ENCODE measurements at places on chromosomes 6 and 20.

- no peak for DNase-seq
Measured at GRCh38 chr6:170487707-170488329, 65.3 kb downstream of the PSMB1 start.

DNA sequence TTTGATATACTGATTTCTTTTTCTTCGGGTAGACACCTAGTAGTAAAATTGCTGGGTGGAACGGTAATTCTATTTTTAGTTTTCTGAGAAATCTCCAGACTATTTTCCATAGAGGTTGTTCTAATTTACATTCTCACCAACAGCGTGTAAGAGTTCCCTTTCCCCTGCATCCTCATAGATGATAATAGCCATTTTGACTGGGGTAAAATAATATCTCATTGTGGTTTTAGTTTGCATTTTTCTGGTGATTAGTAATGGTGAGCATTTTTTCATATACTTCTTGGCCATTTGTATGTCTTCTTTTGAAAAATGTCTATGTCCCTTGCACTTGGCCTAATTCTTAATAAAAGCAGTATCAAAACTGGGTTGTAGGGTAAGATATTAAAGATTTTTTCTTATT is 148.9 kb upstream of the SIM1 start:
- DNase-seq: no peak

DNA sequence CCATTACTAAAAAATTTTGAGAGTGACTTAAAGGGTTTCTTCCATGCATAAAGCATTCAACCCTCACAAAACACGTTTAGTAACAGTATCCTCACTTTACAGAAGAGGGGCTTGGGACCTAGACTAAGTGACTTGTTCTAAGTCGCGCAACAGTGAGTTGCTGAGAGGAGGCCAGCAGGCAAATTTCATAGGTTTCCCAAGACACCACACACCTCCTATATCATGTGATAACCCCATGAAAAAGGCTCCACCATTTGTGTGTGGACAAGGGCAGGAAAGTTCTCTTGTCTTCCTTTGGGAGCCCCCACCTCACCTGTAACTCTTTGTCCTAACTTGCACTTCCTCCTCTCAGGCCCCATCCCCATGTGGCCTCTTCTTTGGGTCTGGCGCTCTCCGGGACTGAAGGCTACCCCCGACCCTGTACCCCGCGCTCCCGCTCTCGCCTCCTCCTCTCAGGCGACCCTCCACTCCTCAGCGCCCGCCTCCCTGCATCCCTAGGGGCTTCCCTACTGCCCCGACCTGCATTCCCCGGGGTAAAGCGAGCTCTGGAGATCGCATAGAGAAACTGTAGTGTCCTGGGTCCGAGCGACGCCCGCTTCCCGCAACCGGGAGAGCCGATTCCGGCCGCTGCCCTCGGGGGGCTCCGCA is 392 bp downstream of the PSMB8 start:
- no peak for DNase-seq

- DNase-seq: no peak
Measured at GRCh38 chr6:87553159-87553765, 36.5 kb downstream of the RARS2 start.

DNA sequence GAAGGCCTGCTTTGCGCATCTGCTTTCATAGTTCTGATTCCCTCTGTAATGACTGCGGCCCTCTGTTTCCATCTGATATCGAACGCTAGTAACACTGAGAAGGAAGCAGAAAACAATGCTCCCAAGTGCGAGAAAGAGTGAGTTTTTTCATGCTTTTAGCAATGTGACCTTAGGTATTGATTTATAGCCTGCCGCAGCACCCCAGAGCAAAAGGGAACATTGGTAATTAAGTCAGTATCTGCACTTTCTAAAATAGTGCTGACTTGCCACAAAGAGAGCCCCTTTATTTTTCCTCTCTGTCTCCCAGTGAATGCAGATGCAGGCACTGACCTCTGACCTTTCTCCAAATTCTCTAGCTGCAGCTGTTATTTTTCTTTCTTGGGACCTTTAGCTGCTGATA is 129.8 kb downstream of the HDGFL1 start:
- DNase-seq: no peak

- no peak for DNase-seq
Measured at GRCh38 chr6:18457065-18457737, 70.1 kb downstream of the RNF144B start.

DNA sequence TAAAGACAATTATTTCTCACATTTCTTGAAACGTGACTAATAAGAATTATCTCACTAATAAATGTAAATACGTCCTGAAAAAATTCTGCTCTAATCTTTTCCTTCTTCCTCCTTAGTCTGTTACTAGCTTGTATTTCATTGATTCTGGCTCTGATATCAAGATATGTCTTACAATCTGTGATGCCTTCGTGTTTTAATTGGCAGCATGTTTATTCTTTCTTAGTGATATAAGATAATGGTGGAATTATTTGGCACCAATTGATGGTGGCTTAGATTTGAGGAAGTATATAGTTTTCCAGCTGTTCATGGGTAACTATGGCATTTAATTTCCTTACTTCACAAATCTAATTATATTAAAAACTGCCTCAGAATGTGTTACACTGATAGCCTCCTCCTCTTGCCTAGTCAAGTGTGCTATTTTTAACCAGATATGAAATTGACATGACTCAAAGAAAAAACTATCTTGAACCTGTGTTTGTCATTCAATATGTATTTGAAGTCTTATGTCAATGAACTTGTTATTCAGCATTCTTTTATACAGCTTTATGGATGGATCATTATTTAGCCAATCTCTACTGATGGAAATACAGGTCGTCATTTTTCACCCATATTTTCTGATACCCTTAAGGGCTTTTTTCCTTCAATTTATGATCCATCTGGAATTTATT is 5.3 kb downstream of the CCNC start:
- DNase-seq: no peak

DNA sequence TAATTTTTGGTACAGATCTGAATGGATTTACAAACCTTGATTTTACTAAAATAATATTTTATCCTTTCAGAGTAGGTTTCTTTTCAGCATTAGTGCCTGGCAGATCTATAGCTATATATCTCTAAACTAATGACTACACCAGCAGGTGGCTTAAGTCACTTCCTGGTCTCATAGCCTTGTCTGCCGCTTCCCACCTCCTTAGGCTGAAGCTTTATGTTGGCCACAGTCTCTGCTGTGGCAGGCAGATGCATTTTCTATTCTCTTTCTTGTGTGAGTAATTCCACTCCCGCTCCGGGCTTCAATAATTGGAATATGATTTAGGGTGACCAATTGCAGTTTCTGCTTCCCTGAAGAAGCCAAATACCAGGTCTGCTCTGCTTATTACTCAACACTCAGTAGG is 226.8 kb upstream of the HS3ST5 start:
- no peak for DNase-seq

DNA sequence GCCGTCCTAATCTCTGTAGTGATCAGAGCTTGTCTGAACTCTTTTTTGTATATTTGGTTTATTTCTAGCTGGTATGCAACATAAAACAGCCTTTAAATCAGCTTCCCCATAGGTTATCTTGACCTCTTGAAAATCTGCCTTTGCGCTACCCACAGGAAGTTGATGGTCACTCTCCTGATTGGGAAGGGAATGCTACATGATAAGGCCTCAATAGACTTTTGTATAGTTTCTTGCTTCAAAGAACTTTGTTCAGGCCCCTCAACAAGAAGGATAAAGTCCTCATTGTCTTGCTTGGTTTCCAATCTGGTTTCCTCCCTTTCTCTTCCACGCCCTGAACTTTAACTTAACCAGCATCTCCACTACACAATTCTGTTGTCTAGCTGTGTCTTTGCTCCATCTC is 95.4 kb upstream of the TENT5A start:
- no peak for DNase-seq

GRCh38 chr20:12416281-12416680 is 498.6 kb downstream of the BTBD3 start:
- DNase-seq: no peak

DNA sequence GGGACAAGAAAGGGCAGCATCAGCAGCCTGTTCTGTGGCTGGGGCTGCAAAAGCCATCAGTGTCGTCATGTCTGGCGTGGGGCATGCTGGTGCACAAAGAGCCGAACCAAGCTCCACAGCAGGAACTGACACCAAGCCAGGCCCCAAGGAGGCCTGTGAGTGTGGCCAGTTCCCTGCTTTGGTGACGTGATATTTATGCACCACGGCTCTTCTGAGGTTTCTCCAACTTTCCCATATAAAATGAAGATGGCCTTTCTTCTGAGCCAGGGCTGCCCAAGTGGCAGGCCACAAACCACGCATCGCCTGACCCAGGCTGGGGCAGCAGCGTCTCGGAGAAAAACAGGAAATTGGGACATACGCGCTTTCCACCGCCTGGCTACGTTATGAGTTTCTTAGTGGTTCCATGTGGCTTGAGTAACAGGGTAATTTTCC is 109.9 kb downstream of the RIN2 start:
- no peak for DNase-seq

GRCh38 chr6:63819831-63820230 is 184.2 kb downstream of the PHF3 start:
- no peak for DNase-seq

GRCh38 chr20:1900321-1900801 is 5.2 kb downstream of the SIRPA start:
- DNase-seq: no peak

GRCh38 chr6:118862443-118862842 is 31.5 kb upstream of the ASF1A start:
- DNase-seq: no peak

DNA sequence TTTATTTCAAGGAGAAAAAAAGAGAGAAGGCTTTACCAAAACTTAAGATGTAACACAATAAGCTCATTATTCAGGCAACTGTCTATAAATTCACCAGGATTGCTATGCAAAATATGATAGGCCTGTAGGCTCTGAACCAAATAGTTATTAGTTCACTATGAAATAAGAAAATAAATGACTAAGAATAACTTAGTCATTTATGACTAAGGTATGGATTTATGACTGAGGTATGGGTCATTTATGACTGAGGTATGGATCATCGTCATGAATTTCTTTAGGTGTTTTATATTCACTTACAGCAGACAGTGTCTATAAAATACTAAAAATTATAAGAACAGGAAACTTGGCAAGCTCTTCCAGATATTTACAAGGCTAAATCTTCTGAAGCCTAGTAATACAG is 52.1 kb upstream of the SNX9 start:
- no peak for DNase-seq

DNA sequence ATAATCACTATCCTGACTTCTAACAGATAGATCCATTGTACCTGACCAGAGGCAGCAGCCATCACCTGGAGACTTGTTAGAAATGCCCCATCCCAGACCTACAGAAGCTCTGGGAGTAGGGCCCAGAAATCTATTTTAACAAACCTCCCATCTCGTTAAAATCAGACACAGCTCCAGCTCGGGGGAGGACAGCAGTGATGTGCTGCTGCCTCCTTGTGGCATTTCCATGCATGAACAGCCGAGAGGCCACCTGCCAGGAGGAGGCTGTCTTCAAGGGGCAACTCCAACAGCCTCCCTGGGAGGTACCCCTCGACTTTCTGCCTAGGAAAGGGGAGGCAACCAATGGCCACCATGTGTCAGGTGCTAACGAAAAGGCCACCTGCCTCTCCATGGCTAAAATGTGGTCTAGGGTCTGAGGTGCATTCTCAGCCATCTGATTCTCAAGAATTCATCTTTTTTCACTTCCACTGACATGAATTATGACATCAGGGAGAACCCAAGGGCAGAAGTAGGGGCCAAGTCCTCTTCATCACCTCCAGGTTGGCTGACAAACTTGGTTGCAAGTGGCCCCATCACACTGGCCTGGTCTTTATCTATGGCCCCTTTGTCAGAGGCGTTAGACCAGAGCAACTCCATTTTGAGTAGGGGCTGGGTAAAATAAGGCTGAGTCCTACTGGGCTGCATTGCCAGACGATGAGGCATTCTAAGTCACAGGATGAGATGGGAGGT is 12.2 kb upstream of the KCNK15 start:
- DNase-seq: peak; percentile 37

- DNase-seq: no peak
Measured at GRCh38 chr6:34424200-34425131, 1.4 kb downstream of the RPS10 start.

DNA sequence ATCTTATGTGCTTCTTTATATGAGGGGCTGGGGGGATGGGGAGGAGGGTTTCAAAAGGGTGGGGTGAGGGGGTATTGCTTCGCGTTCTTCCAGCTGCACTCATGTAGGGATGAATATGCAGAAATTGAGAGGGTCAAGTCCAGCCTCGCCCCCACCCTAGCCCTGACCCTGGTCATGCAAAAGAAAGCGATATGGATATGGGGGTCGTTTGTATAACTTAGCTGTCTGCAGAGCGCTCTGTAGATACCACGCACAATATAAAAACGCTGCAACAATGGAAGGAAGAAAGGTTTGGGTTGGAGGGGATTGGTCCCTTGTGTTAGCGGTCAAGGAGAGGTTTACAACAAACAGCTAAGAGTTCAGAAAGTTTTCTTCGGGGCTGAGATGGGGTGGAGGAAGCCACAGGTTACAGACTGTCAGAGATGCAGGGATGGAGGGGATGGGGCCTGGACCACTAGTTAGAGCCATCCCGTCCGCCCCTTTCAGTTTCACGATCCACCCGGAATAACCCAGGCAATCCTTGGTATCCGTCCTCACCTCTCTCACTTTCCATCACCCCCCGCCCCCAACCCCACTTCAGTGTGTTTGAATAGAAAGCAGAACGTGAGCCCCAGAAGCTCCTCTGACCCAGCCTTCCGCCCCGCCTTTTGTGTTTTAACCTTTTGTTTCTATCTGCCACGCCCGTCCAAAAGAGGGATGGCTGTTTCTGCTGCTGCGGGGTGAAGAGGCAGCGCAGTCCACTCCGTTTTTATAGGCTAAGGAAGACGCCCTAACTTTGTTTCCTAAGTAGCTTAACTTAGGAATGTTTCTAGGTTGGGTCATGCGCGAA is 73.5 kb downstream of the SOX4 start:
- no peak for DNase-seq

DNA sequence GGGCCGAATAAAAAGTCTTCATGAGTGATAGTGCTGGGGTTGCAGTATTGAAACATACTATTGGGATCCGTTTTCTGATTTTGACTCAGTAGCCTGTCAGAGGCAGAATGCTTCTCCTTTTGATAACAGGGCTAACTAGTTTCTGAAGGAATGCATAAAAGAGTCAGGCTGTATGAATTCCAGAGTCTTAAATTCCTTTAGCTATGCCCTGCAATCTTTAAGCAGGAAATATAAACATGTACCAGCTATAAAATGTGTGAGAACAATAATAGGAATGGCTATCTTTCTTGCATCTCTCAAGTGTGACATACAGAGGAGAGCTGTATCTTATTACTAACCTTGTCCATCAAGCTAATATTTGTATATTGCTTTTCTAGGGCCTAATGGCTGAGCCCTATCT is 917.1 kb downstream of the KIF16B start:
- no peak for DNase-seq

Data from CD4-positive, alpha-beta T cell treated with Interleukin-4 for 4 hours (primary cell).